Tongue (tissue), 3 donors: ENCODE measurements at places on chromosomes 6 and 20. TPM values are rescaled to one million over a fixed set of nuclear protein-coding genes. Genes with fewer than 3 reads are reported as not detected.

DNA sequence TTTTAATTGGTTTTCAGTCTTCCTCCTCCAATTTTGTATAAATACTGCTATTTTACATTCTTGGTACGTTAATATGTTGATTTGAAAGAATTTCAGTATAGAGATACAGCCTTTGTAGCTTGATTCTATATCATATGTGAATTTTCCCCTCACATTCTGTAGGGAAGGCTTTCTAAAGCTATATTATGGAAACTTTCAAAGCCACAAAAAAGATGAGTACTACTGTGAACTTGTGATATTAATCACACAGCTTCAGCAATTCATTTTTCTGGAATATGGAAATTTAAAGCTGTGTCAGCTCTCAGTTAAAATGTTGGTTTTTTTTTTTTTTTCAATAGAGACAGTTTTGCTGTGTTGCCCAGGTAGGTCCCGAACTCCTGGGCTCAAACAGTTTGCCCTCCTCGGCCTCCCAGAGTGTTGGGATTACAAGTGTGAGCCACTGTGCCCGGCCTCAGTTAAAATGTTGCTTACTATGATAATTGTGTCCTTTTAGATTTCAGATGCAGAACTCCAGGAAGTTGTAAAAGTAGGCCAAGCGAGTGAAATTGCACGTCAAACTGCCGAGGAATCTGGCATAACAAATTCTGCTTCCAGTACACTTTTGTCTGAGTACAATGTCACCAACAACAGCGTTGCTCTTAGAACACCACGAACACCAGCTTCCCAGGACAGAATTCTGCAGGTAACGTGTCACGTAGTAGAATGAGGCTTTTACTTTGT lies 20.6 kb downstream of the CDC5L start:
- no peak for DNase-seq

- peak; percentile 62 for DNase-seq
Measured at GRCh38 chr6:3194535-3195419, 32.7 kb downstream of the TUBB2B start.

CNKSR3 gene
- 14.8 TPM for total RNA-seq

PDYN gene
- not detected for total RNA-seq

IL20RA gene
- 4.6 TPM for total RNA-seq

DNA sequence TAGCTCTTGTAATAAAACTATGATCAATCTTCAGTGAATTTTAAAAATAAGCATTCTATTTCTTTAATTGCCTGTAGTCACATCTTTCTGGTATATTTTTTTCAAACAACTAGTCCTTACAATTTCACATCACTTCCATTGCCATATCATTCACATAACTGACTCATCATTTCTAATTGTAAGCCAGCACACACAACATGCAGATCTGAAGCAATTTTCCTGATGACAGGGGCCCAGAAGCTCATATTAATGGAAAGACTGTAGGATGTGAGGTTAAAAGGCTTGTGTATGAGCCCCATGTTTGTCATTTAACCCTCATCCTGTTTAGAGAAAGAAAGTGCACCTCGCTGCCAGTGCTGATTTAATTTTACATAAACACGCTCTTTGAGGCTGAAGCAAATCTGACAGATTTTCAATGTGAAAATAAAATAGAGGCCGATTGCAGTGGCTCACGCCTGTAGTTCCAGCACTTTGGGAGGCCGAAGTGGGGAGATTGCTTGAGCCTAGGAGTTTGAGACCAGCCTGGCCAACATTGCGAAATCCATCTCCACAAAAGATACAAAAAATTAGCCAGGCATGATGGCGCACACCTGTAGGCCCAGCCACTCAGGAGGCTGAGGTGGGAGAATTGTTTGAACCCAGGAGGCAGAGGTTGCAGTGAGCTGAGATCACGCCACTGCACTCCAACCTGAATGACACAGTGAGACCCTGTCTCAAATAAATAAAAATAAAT lies 40.1 kb upstream of the LTV1 start:
- no peak for DNase-seq

DNA sequence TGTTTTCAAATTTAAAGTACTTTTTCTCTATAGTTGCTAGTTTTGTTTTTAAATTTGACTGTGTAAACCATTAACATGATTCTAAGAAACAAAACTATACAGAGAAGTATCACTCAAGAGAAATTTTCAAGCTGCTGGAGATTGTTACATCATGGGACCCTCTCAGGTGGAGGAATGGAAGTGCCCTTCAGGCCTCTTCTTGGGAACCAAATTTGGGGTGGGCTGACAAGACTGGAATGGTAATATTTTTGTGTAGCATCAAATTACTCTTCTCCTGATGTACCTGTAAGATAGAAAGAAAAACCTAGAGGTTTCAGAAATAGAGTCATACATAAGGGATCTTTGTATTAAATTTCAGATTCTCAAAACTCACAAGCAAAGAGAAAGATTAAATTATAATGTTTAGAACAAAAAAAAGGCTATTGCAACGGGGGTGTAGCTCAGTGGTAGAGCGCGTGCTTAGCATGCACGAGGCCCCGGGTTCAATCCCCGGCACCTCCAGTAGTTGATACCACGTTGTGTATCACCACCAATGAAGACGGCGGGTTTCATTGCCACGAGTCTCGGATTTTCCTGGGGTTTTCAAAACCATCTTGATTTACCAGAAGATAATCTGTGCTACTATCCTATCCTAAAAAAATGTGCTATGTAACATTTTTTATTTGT lies 193.7 kb downstream of the GPX5 start:
- DNase-seq, result no peak

GGTLC1 gene
- total RNA-seq, result not detected

COL20A1 gene
- 6.2 TPM for total RNA-seq

C4A gene
- total RNA-seq, result 32.6 TPM

DNA sequence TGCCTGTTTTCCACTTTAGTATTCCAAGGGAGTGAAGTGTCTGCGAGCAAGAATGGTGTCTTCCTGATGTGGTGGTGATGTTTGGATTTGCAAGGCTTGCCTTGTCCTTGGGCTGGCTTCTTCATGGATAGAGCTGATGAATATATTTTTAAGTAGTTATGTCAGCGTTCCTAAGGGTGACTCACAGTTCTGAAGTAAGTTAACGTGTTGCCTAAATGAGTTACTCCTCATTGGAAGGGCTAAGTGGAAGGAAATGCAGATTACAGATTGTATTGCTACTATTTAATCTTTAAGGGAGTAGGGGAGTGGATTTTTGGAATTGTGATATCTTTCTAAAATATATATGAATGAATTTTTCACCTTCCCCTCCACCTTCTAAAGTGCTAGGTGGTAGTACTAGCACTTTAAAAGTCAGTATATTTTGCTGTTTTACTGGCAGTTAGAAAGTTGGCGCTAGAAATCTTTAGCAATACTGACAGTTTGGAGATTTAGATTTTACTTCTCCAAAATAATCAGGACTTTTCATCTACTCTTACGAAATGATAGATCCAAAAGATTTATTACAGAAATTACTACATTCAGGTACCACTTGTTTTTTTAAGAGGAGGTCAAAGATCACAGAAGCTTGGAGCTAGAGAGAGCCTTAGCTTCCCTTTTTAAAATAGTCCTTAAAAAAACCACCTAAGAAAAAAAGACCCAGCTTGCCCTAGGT lies 197.4 kb downstream of the JARID2 start:
- DNase-seq, result no peak

OPN5 gene
- not detected for total RNA-seq

GRCh38 chr6:84910906-84911607 lies 146.7 kb upstream of the TBX18 start:
- DNase-seq, result no peak

DNA sequence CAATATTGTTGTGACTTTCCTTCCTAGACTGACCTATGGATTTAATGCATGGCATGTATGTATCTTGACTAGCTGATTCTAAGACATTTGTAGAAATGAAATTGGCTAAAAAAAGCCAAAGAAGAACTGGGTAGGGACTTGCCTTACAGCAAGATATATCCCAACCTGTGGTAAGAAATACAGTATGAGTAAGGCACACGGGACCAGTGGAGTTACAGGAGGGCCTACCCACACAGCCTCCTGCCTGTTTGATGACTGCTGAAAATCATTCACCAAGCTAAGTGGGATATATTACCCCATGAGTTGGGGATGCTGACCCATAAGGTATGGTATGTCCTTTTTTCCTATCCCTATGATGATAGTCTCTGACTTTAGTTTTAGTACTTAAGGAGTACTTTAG lies 112.2 kb downstream of the INSM1 start:
- DNase-seq, result no peak

DNA sequence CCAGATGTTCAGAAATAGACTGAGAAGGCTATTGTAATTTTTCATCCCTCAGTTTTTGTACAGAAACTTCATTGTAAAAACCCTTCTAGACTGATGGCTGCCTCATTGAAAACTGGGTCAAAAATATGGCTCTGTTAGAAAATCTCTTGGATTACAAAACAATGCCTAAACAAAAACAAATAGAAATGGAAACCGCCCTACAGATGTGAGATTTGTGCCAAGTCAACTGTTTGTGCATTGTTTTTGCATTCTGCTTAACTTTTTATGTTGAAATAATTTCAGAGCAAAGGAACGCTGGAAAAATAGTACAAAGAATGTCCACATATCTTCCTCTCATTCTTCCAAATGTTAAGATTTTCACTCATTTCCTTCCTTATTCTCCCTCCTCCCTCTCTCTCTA lies 425.1 kb downstream of the FOXA2 start:
- peak; percentile 25 for DNase-seq

ME1 gene
- 4.0 TPM for total RNA-seq

DNA sequence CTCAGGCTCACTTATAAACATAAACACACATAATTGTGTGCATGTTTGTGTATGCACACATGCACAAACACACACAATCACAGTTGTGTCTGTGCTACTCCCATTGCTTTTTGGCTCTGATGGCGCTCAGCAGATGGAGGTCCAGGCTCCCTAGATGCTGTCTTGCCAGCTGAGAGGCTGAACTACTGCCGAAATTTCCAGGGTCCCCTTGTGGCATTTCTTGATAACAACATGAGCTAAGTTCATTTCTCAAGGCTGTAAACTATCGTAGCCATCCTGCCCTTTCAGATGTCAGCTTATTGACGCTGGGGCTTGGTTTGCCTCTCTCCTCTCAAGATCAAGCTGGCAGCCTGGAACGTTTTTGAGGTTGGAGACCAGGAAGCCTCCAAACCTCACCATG lies 313.9 kb upstream of the RNF24 start:
- DNase-seq, result no peak

DNA sequence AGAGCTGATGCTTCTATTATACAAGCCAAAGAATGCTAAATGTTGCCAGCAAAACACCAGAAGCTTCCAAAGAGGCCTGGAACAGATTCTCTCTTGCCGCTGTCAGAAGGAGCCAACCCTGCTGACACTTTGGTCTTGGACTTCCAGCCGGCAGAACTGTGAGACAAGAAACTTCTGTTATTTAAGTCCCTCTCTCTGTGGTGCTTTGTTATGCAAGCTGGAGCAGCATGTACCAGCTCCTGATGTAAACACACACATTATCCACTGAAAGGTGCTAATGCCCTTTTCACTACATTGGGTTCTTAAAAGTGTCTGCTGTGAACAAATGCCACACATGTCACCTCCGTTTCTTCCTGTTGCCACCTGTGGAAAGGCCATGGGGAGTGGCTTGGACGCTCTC lies 25.9 kb upstream of the PRELID3B start:
- DNase-seq, result no peak
